Stimulated activated CD8-positive, alpha-beta memory T cell treated with anti-CD3 and anti-CD28 coated beads, Interleukin-7, amount 100 ng/mL, for 24 hours (primary cell): ENCODE measurements at places on chromosomes 1 and 21.

GRCh38 chr1:212413902-212414327, 771 bp downstream of the PACC1 start:
- DNase-seq = no peak

DNA sequence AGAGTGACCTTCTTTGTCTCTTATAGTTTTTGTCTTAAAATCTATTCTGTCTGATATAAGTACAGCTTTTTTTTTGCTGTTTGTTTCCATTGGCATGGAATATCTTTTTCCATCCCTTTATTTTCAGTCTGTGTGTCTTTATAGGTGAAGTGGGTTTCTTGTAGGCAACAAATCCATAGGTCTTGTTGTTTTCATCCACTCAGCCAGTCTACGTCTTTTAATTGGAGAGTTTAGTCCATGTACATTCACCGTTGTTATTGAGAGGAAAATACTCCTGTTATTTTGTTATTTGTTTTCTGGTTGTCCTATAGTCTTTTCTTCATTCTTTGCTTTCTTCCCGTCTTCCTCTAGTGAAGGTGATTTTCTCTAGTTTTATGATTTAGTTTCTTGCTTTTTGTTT, 115.9 kb downstream of the IFI44 start:
- DNase-seq = no peak

GRCh38 chr1:204417074-204417997, 5.7 kb upstream of the PPP1R15B start:
- DNase-seq = no peak

DNA sequence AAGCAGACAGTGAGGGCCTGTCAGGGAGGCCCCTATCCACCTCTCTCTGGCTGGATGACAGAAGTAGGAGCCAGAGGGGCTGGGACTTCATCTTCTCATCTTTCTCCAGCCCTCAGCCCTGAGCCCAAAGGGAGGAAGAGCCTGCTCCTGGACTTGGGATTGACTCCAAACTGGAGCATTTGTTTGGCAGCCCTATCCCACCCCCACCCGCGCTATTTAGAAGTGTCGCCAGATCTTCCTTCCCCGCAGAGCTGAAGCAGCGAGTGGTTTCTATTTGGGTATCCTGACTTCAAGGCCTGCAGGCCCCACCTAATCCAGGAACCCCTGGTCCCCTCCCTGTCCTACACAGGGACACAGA, 9.6 kb downstream of the NES start:
- no peak for DNase-seq

- DNase-seq = no peak
Measured at GRCh38 chr1:184160236-184160635, 108.7 kb downstream of the TSEN15 start.
